ENCODE measurements at places on chromosomes 16 and 17.

DNA sequence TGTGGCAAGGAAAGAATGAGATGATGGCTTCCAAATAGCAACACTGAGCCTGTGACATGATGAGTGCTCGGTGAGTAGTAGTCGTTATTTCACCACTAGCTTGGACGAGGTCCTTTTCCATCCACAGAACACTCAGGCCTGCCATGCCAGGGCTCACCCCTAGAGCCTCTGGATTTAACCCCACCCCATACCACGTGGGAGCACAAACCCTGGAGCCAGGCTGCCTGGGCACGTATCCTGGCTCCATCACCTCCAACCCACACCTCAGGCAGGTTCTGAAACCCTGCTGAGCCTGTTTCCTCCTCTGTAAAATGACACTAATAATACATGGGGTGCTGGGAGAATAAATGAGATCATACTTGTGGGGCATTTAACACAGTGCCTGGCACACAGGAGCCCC, 192.4 kb downstream of the KATNIP start:
- DNase-seq = no peak

- no peak for DNase-seq
These were observed 40.3 kb upstream of the SNN start for GRCh38 chr16:11627822-11628457.

DNA sequence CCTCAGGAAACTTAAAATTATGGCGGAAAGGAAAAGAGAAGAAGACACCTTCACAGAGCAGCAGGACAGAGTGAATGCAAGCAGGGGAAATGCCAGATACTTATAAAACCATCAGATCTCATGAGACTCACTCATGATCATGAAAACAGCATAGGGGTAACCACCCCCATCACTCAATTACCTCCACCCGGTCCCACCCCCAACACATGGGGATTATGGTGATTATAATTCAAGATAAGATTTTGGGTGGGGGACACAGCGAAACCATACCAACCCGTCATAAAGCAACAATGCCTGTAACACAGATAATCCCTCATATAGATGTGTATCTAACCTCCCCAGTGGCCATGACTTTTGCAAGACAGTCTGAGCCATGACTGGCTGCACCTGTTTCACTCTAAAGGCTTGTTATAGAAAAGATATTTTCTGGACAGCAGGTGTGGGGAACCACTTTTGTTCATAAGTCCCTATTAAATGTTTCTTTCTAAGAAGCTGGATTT, 7.0 kb upstream of the GSDMA start:
- DNase-seq = no peak

GRCh38 chr17:75692976-75693375, 25.8 kb downstream of the SAP30BP start:
- DNase-seq = no peak

DNA sequence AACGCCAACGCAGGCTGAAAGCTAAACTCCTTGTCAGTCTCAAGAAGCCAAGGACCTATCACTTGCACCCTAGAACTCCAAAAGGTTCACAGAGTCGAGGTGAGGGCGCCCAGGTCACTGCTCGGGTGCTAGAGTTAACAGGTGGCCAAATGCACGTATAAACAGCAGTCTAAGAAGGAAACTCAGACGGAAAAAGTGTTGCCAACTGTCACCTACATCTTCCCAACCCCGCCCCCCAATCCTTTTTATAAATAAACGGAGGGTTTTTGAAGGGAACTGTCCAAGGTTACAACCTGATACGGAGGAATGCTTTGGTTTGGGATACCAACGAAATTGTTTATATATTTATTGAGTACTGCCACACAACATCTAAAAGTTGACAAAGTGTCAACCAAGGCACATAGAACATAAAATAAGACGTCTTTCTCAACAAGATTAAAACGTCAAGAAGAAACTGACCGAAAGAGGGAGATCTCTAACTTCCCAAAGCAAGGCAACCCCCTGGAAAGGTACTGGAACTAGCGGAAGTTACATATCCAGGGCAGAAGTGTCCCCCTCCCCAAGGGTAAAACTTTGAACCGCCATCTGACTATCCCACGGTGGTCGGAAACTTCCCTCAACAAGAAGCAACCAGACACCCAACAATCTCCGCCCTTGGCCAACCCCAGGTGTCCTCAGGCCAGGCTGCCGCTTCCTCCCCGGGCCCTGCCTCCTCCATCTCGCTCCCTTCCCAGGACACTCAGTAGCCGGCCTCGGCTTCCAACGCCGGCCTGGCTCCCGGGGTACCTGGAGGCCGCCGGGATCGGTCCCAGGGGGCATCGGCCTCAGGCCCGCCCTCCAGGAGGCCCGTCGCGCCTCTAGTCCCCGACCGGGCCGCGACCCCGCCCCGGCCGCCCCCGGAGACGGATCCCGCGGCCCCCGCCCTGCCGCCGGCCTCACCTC, 982 bp downstream of the SPAG9 start:
- no peak for DNase-seq

GRCh38 chr17:64131606-64132270, 1.8 kb upstream of the ERN1 start:
- no peak for DNase-seq

- no peak for DNase-seq
These were observed 1.5 kb upstream of the SIAH1 start for GRCh38 chr16:48386559-48387312.

- no peak for DNase-seq
These were observed 3.1 kb upstream of the RAB11FIP4 start for GRCh38 chr17:31388351-31388750.

DNA sequence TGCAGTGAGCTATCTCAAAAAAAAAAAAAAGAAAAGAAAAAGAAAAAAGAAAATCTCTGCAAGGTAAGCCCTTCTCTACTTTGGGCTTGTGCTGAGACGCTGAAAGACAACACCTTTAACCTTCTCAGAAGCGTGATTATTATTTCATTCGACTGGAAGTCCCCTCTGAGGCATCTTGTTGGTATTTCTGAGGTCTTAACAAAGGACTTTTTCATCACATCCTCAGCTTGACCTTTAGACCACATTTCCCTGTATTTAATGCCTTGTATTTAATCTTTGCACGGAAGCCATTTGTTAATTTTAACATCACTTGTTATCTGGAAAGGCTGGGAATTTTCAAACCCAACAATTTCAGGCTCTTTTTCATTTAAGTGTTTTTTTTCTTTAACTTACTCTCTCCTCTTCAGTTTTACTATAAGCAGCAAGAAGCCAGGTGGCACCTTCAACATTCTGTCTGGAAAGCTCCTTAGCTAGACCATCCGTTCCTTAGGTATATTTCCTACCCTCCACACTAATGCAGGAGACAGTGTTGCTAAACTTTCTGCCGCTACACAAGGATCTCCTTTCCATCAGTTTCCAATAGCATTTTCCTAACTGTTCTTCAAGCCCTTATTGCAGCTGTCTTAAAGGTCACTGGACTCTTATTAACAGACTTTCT, 10.3 kb downstream of the KCTD13 start:
- no peak for DNase-seq

DNA sequence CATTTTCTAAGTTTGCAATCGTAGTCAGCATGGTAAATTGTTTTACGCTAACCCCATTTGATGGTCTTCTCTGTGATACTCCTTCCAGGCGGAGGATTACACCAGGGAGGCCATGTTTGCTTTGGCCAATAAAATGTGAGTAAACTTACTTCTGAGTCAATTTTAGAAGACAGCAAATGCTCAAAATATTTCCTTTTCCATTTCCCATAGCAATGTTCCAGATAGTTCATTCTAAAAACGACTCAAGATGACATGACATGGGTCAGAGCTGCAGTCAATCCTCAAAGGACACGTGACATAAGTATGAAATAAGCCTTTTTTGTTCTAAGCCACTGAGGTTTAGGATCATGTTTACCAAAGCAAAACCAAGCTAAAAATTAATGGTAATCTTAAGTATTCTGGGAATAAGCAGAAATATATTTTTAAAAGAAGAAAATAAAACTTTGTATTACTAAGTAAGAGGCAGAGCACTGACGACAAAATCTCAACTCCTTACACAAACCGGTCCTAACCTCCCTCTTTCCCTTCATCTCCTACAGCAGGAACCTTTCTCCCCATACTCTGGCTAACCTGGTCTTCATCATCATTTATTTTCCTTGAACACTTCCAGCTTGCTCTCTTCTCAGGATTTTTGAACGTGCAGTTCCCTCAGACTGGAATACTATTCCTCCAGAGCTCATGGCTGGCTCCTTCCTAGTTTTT, 266.2 kb downstream of the CEP112 start:
- DNase-seq = no peak

- no peak for DNase-seq
These were observed 467.7 kb downstream of the SOX9 start for GRCh38 chr17:72588561-72588960.

DNA sequence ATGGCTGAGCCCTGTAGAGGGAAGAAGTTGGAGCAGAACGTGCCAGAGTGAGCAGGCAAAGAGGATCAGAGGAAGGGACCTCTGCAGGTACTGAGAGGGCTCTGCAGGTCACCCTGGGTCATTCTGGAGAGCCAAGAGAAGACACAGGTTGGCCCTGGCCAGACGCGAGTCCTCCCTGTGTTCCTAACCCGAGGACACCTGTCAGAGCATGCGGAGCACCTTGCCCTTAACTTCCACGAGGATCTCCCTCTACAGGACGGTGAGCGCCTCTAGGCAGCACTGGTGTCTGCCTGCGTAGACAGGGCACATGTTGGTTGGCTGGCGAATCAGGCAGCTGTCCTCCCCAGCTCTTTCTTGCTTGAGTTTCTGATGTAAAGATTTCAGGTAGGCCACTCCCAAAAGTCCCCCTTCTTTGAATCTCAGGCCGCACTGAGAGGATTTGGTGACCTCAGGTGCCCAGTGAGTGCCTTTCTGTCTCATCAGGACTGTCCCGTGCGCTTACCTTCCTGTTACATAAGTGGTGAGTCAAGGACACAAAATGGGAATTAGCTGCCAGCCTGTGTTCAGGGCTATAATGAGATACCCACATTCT, 45.3 kb downstream of the MPRIP start:
- DNase-seq = no peak

DNA sequence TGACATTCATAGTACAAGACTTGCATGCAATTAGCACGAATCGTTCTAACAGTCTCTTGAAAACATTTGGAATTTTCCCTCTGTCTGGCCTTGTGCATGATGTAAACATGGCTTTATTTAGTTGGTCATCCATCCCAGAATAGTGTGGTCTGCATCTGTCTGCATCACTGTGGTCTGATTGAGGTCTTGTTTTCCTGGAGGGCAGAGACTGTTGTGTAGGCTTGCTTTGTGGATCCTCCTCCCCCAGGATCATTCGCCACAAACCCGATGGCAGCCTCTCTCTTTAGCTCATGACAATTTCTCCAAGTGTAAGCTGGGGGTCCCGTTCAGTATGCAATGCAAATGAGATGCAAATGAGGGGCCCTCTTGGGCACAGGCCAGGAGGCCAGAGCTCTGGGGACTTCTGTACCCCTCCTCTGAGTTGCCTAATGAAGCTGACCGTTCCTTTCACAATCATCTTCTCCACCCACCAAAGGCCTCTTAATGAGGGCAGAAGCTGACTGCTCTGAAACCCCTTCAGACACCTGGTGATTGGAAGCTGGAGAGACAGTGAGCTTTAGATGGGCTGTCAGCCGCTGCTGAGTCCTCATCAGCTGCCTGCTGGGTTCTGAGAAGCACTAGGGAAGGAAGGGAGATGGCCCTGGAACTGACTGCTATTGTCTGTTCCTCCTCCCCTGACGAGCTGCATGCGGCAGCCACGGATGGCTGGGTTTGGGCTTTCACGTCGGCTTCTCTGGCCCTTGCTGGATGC, 201.2 kb upstream of the CACNG3 start:
- no peak for DNase-seq

- DNase-seq = no peak
These were observed 33.4 kb downstream of the CDH13 start for GRCh38 chr16:82660075-82660645.

DNA sequence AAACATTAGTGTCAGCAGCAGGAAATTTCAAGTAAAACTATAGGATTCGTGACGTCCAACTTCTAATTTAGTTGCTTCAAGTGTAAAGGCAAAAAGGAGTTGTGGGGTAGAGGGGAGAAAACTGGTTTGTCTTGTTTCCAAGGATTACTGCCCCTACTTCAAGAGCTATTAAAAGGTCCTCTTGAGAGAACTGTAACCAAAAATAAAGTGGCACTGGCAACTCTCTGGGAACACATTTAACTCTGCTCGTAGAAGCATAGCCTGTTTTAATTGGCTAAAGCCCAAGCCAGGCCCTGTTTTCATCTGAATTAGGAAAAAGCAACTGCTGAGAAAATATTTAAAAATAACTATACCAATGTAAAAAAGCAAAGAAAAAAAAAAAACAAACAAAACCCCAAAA, 51.8 kb upstream of the AKAP1 start:
- no peak for DNase-seq

DNA sequence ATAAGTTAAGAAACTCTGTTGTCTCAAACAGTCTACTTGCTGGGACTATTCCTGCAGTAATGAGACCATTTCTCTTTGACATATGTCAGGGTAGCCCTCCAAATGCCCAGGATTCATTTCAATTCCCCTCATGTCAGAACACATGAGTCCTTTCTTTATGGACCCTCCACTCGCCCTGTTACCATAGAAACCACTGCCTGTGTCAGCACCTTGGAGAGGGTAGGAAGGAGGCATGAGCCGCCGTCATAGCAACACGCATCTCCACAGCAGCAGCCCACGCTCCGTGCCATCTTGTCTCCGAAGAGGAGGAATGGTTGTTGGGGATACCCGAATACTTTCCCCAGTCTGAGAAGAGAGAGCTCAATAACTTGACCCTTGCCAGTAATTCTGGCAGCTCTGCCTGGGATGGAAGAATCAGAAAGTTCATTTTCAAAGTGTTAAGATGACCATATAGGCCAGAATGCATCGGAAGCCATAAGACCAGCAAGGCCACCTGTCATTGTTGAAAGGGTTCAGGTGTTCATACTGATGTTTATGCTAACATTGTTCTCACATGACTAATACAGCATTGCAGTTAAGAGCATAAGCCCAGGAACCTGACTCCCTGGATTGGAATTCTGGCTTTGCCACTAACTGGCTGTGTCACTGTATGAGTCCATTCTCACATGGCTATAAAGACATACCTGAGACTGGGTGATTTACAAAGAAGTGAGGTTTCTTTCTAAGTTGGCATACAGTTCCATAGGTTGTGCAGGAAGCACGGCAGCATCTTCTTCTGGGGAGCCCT, 141.3 kb downstream of the ABCC12 start:
- no peak for DNase-seq

- DNase-seq = no peak
These were observed 179.3 kb upstream of the CIBAR2 start for GRCh38 chr16:85291302-85292148.

- no peak for DNase-seq
These were observed 1.3 kb downstream of the NLRC5 start for GRCh38 chr16:56990407-56991286.

DNA sequence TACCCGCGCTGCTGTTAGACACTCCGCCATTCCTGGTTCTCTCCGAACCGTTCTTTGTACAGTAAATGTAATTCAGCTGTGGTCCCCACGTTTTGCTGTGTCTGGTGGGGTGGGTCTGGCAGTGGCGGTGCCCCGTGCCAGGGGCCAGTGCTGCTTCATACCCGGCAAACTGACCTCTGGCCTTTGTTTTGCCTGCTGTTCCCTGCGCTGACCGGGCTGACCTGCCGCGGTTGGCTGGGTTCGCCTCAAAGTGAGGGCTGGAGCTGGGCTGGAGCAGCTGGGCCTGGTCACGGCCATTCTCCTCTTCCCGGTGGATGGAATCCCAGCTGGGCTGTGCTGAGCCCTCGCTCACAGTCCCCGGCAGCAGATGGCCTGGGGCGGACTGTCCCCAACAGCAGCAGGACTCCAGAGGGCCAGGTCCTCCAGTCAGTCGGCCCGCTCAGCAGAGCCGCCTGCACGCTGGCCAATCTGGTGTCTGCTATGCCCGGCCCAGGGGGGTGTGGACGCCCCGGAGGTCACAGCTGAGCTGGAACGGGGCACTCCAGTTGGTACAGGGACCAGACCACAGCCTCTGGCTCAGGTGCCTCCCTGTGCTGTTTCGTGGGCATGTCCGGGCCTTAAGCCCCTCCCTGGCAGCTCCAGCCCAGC, 1.5 kb upstream of the WFIKKN1 start:
- no peak for DNase-seq
